ENCODE measurements at places on chromosomes 13 and 19. TPM values are rescaled to one million over a fixed set of nuclear protein-coding genes. Genes with fewer than 3 reads are reported as not detected.

GRCh38 chr13:75691183-75691582, 55.1 kb downstream of the LMO7 start:
- H3K27ac ChIP-seq = no peak overlapping the region
- no peaks in the 10 kb centered on the region for H3K36me3 ChIP-seq
- DNase-seq = no peak
- H3K4me1 ChIP-seq = no peaks in the 10 kb centered on the region

DNA sequence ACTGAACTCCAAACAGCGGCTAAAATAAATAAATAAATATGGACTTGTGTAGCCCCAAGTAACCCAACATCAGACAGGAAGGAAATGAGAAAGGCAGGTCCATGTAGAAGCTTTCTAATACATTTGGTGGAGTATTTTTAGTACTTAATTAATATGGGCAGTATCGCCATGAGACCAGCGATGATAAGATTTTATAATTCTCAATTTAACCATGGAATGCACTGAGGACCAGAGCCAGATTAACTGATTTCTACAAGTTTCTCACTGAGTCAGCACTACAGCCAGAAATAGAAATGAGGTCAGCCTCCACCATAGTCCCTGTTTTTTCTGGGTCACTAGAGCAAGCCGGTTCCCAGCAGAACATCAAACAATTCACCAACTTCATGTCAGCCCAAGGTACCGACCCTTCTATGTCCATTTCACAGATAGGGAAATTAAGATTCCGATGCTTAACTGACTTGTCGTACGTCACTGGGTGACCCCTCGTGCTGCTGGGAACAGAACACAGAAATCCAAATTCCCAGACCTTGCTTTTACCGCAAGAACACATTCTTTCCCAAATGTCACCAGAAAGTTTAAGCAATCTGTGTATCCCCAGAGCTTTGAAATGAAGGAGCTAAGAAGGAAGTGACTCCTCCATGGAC, 90.4 kb downstream of the COL4A1 start:
- H3K4me3 ChIP-seq = no peak overlapping the region
- peak overlapping the region; percentile 53 for H3K27ac ChIP-seq
- no peaks in the 10 kb centered on the region for H3K27me3 ChIP-seq
- peaks cover 23% of the 10 kb centered on the region for H3K36me3 ChIP-seq
- H3K4me1 ChIP-seq = peaks cover 21% of the 10 kb centered on the region

DNA sequence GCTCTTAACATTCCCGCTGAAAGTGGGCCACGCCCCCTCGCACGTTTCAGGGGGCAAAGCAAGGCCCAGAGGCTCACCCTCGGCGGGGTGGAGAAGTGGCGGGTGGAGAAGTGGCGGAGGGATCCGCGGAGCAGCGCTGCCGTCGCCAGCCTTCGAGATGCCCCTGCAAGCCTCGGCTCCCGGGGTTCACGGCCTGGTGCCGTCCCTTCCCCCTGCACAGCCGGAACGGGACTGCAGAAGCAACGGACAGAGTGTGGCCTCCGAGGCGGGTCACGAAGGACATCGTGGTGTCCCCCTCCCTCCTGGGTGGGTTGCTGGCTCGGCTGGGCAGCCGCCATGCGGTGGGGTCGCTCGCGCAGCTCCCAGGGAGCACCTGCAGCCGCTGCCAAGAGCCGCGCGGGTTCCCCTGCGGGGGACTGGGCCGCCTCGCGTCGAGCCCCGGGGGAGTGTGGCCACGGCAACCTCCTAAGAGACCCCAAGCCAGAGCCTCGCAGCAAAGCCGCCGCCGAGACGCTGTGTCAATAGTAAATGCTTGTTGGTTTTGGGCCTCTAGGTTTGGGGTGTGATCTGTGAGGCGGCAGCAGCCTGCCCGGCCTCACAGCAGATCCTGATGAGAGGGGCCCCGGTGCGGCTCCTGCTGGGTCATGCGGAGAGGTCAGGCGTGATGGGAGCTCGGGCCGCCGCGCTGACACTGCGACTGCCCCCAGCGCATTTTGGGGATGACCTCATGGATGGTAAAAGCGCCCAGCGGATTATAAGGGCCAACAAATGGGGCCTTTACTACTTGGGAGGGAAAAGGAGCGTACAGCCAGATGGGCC, 5.5 kb downstream of the TPGS1 start:
- peak; percentile 54 for DNase-seq
- no peaks in the 10 kb centered on the region for H3K27me3 ChIP-seq
- peaks cover 10% of the 10 kb centered on the region for H3K4me1 ChIP-seq
- H3K27ac ChIP-seq = no peak overlapping the region
- H3K36me3 ChIP-seq = peaks cover 14% of the 10 kb centered on the region
- no peak overlapping the region for H3K4me3 ChIP-seq

DNA sequence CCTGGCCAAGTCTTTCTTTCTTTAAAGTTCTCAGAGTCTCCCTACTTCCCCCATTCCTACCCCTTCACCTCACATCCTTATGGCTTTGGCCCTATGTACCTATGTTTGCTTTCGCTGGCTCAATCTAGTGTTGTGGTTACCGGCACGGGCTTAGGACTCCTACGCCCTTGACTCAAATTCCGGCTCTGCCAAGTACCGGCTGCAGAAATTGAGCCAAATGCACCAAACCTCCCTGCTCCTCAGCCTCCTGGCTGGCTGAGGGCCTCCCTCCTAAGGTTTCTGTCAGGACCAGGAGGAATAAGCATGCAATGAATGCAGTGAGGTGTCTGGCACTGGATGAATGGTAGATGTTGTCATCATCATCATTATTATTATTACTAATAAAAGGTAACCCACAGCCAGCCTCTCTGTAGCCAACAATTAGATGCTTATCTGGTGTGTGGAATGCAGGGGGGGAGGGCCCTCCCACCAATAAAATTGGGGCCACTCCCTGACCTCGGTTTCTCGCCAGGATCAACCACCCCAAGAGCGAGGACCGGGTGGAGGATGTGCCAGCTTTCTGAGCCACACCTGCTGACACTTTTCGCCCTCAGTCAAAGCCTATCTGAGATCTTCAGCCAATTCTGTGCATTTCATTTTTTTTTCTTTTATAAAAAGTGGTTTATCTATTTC, 20.7 kb downstream of the KLK5 start:
- DNase-seq = no peak
- H3K36me3 ChIP-seq = no peaks in the 10 kb centered on the region
- H3K4me3 ChIP-seq = no peak overlapping the region

- no peaks in the 10 kb centered on the region for H3K4me1 ChIP-seq
- H3K36me3 ChIP-seq = no peaks in the 10 kb centered on the region
- no peaks in the 10 kb centered on the region for H3K27me3 ChIP-seq
- no peak overlapping the region for H3K27ac ChIP-seq
- DNase-seq = no peak
Measured at GRCh38 chr13:25848812-25849745, 202.7 kb downstream of the SHISA2 start.

DNA sequence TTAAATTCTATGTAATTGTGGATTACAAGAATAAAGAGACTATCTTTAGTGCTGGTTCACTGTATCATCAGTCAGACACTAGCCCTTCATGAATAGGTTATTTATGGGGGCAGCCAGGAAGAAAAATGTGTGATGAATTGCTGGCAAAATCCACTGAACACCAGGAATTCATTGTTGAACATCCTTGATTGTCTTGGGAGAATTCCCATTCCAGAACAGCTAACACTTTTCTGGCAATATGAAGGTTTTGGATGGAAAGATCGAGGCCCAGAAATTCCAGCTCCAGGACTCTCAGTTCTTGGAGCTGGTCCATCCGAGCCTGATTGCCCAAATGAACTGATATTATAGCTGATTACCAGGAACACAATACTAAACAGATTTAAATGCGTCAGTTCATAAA, 11.5 kb upstream of the SPART start:
- no peaks in the 10 kb centered on the region for H3K36me3 ChIP-seq
- DNase-seq = peak; percentile 56
- no peaks in the 10 kb centered on the region for H3K27me3 ChIP-seq
- H3K4me1 ChIP-seq = no peaks in the 10 kb centered on the region

DNA sequence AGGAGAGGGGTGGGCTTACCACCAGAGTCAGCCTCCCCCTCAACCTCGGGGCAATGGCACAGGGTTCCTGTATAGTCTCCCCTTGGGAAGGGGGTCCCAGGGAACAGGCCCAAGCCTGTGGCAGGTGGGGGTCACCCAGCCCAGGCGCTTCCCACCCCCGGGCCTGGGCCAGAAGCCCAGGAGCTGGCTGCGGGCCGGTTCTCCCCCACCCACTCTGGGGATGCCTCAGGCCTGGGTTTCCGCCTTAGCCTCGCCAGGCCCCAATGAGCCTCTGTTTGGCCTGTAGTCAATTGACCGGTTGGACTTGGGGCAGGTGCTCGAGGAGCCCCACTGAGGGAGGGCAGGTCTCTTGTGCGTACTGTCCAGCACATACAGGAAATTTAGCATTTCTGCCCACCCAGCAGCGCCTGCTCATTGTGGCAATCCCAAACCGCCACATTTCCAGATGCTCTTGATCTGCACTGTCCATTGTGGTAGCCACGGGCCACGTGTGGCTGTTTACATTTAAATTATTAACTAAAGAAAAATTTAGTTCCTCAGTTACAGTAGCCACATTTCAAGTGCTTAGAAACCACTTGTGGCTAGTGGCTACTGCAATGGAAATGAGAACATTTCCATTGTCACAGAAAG, 9.9 kb downstream of the LYL1 start:
- DNase-seq = no peak
- no peak overlapping the region for H3K4me3 ChIP-seq
- H3K36me3 ChIP-seq = no peaks in the 10 kb centered on the region
- peaks cover 25% of the 10 kb centered on the region for H3K4me1 ChIP-seq
- no peaks in the 10 kb centered on the region for H3K27me3 ChIP-seq

TMPRSS9 gene
- total RNA-seq = not detected

GRCh38 chr19:16893686-16893989, 4.8 kb downstream of the F2RL3 start:
- peaks cover 4% of the 10 kb centered on the region for H3K4me1 ChIP-seq
- no peak overlapping the region for H3K4me3 ChIP-seq
- H3K36me3 ChIP-seq = no peaks in the 10 kb centered on the region
- H3K27ac ChIP-seq = no peak overlapping the region
- peaks cover 47% of the 10 kb centered on the region for H3K27me3 ChIP-seq

IQCN gene
- 1.5 TPM for total RNA-seq

DNA sequence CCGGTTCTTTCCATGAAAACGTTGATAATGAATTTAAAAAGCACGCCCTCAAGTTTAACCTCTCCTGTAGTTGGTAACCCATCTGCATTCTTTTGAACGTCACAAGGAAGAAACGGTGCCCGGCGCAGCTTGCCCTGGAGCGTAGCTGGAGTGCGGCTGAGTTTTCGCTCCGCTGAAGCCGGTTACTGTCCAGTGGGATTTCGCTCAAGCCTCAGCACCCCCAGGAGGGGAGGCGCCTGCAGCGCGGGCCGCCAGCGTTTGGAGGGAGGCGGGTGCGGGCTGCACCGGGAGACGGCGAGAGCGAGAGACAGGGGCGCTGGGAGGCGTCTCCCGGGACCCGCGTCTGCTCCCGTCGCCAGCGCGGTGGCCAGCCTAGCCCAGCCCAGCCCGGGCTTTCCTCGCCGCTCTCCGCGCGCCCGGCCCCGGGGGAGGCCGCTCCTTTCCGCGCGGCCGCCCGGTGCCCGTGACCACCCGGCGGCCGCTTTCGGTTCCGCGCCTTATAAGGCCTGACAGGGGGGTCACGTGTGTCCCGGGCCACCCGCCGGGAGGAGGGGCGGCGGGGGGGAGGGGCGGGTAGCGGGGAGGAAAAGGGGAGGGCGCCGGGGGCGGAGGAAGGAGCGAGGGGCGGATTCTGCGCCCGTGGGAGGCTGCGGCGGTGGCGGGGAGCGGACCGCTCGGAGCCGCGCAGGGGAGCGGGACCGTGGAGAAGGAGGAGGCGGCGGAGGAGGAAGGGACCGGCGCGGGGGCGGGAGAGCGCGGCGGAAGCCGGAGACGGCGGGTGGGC, 8.3 kb upstream of the DGKH start:
- DNase-seq = peak; percentile 96
- peak overlapping the region; percentile 97 for H3K27ac ChIP-seq
- peak overlapping the region; percentile 81 for H3K4me3 ChIP-seq
- H3K36me3 ChIP-seq = no peaks in the 10 kb centered on the region
- no peaks in the 10 kb centered on the region for H3K4me1 ChIP-seq

DNA sequence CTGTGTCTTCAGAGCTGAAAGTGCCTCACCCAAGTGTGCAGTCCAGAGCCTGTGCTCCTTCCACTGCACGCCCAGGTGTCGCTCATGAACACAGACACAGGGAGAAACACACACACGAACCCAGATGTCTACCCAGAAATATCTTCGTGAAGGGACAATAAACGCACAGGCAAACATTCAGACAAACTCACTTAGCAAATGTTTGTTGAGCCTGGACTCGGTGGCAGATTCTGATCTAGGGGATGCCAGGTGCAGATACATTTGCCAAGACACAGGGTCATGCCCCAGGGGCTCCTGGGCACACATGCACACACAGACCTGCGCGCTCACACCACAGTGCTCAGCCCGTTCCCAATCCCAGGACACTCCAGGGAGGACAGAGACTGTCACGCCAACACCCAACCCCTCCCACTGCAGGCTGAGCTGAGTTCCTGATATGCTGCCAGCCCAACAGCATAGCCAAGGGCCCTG, 31.9 kb downstream of the SCGB2B2 start:
- no peak overlapping the region for H3K4me3 ChIP-seq
- no peaks in the 10 kb centered on the region for H3K27me3 ChIP-seq
- H3K27ac ChIP-seq = peak overlapping the region; percentile 67
- peaks cover 18% of the 10 kb centered on the region for H3K4me1 ChIP-seq

ALOX5AP gene
- 5.4 TPM for total RNA-seq

DNA sequence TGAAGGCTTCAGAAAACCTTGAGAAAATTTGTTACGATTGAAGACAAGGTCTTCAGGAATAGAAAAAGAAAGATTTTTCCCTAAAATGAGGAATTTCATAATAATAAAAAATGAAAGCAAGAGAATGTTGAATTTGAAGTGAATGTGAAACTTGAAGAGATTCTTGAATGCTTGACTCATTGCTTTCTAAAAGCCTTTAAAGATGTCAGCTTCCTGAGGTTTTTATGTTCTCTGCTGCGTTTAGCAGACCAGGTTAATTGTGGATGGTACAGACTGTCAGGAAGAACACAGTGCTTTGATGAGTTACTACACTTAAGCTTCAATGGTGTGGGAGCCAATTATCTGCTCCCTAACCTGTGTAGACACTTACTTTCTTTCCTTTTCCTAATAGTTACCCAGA, 96.3 kb upstream of the FNDC3A start:
- no peak overlapping the region for H3K27ac ChIP-seq
- H3K4me3 ChIP-seq = no peak overlapping the region
- no peak for DNase-seq
- H3K36me3 ChIP-seq = no peaks in the 10 kb centered on the region
- H3K4me1 ChIP-seq = no peaks in the 10 kb centered on the region

ZNF682 gene
- total RNA-seq = 0.79 TPM

HPN gene
- 17.7 TPM for total RNA-seq

MCF2L gene
- 26.3 TPM for total RNA-seq

GIPC1 gene
- total RNA-seq = 37.9 TPM

ICAM4 gene
- not detected for total RNA-seq

Data from psoas muscle (tissue), 8 donors.